Stimulated activated naive CD4-positive, alpha-beta T cell (primary cell): ENCODE measurements at places on chromosomes 13 and 19.
A peak's percentile ranks its signal among the peaks of the same experiment; 100 is the strongest.

DNA sequence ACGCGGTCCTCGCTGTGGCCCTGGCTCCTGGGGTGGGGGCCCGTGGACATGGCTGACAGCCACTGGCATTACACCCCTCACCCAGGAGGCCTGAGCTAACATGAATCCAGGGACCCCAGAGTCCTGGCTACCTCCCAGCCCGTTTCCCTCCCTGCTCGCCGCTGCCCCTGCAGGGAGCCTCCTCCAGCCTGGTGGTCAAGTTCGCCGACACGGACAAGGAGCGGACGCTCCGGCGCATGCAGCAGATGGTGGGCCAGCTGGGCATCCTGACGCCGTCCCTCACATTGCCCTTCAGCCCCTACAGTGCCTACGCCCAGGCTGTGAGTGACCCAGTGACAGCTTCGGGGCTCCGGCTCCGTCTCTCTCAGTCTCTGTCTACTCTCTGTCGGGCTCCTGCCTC lies 56.6 kb downstream of the CELF5 start:
- DNase-seq = no peak

DNA sequence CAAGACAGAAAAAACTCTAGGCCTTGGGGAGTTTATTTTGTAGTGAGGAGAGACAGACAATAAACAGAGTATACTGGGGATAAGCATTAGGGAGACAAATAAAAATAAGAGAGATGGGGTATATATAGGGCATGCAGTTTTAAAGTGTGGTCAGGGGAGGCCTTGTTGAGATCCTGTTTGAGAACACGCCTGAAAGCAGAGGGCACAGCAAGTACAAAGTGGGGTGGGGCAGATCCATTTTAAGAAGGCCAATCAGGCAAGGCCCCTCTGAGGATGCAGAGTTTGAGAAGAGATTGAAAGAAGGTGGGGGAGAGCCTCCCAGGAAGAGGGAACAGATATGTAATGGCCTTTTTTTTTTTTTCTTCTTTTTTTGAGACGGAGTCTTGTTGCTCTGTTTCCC lies 2.1 kb downstream of the PPP2R1A start:
- no peak for DNase-seq

DNA sequence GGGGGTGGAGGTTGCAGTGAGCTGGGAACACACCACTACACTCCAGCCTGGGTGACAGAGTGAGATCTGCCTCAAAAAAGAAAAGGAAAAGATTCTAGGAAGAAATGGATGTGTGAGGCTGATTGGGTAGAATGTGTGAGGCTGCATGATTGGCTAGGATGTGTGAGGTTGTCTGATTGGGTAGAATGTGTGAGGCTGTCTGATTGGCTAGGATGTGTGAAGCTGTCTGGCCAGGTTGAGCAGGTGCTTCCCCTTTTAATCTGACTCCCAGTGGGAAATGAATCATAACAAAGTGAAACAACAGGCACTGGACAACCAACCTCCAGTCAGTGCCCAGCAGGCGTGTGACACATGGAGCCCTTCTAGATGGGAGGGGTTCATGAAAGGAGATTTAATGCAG lies 14.7 kb downstream of the C13orf46 start:
- no peak for DNase-seq

DNA sequence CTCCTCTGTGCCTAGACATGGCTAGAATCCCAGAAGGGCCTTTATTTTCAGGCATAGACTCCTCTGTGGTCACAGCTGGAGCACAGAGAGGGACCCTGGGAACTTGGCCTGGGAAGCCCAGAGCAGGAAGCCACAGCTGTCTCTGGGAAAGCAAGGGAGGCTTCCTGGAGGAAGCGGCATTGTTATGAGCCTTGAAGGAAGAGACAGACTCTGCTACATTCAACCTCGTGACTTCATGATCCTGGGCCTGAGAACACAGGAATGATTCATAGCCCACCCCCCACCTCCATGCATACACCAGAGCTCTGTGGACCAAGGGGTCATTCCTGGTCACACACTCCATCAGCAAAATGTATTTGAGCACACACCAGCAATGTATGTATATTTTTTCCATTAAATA lies 8.6 kb downstream of the RDH8 start:
- no peak for DNase-seq

- DNase-seq = no peak
Measured at GRCh38 chr13:23087880-23088279, 92.9 kb upstream of the SGCG start.

DNA sequence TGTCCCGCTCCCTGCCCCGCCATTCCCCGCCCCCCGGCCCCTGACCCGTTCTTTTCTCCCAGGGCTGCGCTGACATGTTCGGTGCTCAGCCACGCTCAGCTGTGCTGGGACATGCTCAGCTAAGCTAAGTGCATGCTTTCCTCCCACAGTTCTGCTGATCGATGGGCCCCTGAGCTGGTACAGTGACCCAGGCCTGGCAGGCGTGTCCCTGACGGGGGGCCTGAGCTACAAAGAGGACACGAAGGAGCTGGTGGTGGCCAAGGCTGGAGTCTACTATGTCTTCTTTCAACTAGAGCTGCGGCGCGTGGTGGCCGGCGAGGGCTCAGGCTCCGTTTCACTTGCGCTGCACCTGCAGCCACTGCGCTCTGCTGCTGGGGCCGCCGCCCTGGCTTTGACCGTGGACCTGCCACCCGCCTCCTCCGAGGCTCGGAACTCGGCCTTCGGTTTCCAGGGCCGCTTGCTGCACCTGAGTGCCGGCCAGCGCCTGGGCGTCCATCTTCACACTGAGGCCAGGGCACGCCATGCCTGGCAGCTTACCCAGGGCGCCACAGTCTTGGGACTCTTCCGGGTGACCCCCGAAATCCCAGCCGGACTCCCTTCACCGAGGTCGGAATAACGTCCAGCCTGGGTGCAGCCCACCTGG lies 3.7 kb downstream of the TNFSF9 start:
- no peak for DNase-seq

GRCh38 chr19:17076543-17076991 lies 990 bp downstream of the MYO9B start:
- no peak for DNase-seq

GRCh38 chr19:2084993-2085720 lies 11.0 kb downstream of the MOB3A start:
- peak; percentile 94 for DNase-seq

GRCh38 chr13:53501387-53501786 lies 472.8 kb downstream of the OLFM4 start:
- DNase-seq = no peak

DNA sequence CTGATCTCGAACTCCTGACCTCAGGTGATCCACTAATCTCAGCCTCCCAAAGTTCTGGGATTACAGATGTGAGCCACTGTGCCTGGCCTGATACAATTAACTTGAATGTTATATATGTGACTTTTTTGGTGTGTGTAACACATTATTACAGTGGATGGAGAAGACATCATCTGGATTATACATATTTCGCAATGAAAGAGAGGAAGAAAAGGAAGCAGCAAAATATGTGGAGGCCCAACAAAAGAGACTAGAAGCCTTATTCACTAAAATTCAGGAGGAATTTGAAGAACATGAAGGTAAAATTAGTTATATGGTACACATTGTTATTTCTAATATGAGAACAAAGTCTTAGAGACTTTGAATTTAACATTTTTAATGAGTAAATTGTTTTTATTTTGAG lies 55.5 kb downstream of the BRCA2 start:
- DNase-seq = no peak

- no peak for DNase-seq
Measured at GRCh38 chr13:33380487-33381079, 95.0 kb upstream of the STARD13 start.

- no peak for DNase-seq
Measured at GRCh38 chr13:73038064-73038463, 20.7 kb upstream of the KLF5 start.

DNA sequence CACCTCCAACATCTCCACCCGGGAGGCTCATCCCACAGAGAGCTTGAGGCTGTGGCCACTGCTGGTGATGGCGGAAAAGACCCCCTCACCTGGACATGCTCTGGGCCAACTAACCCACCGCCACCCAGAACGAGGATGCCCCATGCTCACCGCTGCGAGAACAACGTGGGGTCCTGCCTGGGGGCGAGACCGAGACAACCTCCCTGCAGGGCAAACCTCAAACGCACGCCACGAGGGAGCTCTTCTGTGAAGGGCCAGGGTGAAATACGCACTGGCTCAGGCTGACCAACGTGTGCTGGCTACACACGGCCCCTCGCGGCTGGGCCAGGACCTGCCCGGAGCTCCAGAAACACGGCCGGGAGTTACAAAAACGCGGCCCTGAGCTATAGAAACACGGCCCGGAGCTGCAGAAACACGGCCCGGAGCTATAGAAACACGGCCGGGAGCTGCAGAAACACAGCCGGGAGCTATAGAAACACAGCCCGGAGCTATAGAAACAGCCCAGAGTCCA lies 19.0 kb upstream of the PLPP2 start:
- DNase-seq = no peak

DNA sequence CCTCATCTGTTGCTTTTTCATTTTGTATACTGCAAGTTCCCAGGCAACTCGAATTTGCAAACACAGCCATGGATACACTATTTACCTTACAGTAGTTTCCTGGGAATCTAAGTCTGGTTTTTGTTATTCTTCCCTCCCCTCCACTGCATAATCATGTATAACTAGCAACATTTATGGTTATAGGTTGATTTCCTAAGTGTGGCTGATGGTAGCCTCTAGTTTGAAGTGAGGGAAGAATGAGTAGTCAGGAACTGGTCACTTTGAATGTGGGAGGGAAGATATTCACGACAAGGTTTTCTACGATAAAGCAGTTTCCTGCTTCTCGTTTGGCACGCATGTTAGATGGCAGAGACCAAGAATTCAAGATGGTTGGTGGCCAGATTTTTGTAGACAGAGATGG lies at the start of gene KCNRG:
Gene KCNRG (plus strand): TSS at position 187 of the 400 bp plus-strand sequence. CDS start 50 bp downstream, at position 237.
- no peak for DNase-seq

DNA sequence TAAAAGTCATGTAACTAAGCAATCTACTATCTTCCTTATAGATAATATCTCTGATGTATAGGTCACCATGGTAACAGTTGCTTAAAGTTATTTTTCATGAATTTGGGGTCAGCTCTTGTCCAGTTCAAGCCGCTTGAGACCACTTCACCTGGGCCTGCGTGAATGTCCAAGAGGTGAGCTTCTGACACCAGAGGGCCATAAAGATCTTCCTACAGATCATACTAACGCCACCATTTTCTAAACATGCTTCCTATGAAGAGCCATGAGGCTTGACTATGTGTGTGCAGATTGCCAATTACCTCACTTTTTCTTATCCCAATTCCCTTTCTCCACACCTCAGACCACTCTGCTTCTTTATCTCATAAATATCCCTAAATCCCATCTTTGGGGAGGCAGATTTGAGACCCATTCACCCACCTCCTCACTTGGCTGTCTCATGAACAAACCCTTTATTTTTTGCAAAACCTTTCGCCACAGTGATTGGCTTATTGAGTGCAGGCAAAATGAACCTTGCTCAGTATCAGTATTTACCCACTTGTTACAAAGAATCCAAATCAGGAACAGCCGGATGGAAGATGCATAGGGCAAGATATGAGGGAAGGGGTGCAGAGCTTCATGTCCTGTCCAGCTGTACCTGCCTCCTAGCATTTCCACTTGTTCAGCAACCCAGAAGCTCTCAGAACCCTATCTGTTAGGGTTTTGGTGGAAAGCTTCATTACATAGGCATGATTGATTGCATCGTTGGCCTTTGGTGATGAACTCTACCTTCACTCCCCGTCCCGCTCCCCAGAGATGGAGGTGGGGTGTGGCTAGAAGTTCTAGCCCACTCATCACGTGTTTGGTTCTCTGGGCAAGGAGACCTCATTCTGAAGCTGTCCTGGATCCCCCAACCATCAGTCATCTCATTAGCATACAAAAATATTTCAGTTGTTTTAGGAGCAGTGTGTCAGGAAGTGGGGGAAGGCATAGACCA lies 34.2 kb downstream of the FAM187B start:
- no peak for DNase-seq

DNA sequence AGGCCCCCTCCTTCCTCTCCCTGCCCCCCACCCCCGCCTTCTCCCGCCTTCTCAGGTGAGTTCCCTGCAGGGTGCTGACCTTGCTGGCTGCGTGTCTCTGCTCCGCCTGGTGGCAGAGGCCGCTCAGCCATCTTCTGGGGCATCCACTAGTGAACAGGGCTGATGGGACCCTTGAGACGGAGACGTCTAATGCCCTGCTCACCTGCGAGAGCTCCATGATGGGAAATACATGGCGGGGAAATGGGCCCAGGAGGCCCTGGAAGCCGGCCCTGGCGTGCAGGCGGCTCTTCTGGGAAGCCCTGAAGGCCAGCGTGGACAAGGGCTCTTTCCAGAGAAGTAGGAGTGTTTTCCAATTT lies 15.2 kb upstream of the F7 start:
- no peak for DNase-seq

GRCh38 chr19:35673121-35673804 lies 6.9 kb downstream of the UPK1A start:
- no peak for DNase-seq

- no peak for DNase-seq
Measured at GRCh38 chr13:101291206-101291605, 125.1 kb downstream of the NALCN start.

DNA sequence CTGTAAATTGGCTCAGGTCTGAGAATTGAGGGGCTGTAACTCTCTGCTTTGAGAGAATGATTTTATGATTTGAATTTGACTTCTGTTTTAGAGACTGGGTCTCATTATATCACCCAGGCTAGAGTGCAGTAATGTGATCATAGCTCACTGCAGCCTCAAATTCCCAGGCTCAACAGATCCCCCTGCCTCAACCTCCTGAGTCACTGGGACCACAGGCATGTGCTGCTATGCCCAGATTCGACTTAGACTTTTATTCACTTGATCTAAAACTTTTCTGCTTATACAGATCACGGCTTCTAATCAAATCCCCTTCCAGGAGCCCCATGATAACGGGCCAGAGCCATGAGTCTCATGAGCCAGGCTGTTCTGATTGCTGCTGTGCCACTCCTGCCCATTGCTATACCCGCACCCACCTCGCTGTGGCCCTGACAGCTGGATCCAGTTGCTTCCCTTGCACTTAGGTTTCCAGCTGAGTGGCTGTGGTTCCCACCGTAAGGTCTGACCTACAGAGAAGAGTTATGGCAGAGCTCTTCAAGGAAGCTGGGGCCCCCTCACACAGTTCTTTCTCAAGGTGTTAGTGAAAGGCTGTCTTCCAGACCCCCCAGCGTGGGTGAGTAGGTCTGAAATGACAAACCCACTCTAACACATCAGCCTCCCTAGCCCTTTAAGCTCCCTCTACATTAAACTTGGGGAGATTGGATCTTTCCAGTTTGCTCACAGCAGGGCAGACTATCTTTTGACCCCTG lies 251.2 kb upstream of the SGCG start:
- DNase-seq = no peak

GRCh38 chr13:80215368-80215767 lies 125.6 kb downstream of the SPRY2 start:
- DNase-seq = no peak

- no peak for DNase-seq
Measured at GRCh38 chr13:51230477-51231105, 8.4 kb downstream of the FAM124A start.
